Endodermal cell (in vitro differentiated cells): ENCODE measurements at places on chromosomes 3 and 15. TPM values are rescaled to one million over a fixed set of nuclear protein-coding genes. Genes with fewer than 3 reads are reported as not detected.

DNA sequence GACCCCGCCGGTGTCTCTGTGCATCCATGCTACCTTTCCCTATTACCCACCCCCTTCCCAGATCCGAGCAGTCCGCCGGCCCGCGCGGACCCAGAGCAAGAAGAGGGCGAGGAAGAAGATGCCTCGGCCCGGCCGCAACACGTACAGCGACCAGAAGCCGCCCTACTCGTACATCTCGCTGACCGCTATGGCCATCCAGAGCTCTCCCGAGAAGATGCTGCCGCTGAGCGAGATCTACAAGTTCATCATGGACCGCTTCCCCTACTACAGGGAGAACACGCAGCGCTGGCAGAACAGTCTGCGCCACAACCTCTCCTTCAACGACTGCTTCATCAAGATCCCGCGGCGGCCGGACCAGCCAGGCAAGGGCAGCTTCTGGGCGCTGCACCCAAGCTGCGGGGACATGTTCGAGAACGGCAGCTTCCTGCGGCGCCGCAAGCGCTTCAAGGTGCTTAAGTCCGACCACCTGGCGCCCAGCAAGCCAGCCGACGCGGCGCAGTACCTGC is 788 bp downstream of the FOXB1 start:
- H3K4me1 ChIP-seq = peaks cover 16% of the 10 kb centered on the region
- H3K4me3 ChIP-seq = peak overlapping the region; percentile 80
- no peaks in the 10 kb centered on the region for H3K36me3 ChIP-seq
- H3K27me3 ChIP-seq = peaks cover 100% of the 10 kb centered on the region
- H3K27ac ChIP-seq = no peak overlapping the region
- peak; percentile 86 for DNase-seq

DNA sequence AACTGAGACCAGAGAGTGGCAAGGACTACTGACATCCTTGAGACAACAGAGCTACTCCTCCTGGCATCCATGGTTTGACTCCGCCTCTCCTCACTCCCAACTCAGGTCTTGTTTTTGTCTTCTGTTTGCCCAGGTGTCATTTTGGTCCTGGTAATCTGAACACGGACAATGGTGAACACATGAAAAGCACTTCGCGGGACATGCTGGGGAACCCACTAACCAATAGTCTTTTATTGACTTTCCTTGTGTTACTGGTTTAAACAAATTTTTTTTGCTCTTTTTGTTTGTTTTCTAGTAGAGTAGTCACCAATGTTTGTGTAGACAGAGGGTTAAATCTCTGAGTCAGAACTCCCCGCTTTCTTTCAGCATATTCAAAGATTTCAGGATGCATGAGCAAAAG is 38.4 kb downstream of the LARP6 start:
- H3K4me1 ChIP-seq = peaks cover 3% of the 10 kb centered on the region
- DNase-seq = no peak
- no peak overlapping the region for H3K27ac ChIP-seq
- peak overlapping the region; percentile 43 for H3K4me3 ChIP-seq
- H3K36me3 ChIP-seq = no peaks in the 10 kb centered on the region
- H3K27me3 ChIP-seq = no peaks in the 10 kb centered on the region

DNA sequence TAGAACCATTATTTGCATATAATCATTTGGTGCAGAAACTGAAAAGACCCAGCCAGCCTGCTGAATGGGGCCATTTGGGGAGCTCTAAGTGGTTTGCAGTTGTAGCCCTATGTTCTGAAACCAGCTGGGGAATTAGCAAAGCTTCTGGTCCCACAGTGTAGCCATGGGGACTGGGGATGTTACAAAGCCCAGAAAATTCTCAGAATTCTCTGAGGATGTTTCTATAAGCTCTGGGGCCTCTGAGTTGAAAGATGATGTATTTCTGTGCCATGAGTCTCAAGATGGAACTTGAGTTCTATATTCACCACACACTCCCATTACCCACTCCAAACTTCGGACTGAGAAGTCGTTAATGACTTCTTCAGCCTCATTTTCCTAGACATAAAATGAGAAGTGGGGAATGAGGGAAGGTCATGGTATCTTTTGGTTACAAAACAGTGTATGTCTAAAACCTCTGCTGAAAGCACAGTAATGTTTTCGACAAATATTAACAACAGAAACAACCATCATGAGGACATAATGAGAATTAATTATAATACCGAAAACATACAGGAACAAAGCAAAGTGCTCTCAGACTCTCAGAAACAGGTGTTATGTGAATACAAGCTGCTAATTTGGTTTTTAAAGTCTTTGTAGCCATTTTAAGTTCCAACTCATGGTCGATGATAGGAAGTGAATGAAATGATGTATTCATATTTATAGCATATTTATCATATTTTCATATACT is 89.4 kb downstream of the RFTN1 start:
- no peaks in the 10 kb centered on the region for H3K27me3 ChIP-seq
- no peak overlapping the region for H3K27ac ChIP-seq
- no peak for DNase-seq
- H3K4me1 ChIP-seq = no peaks in the 10 kb centered on the region
- no peaks in the 10 kb centered on the region for H3K36me3 ChIP-seq
- H3K4me3 ChIP-seq = no peak overlapping the region

GRCh38 chr3:137765310-137766033 is 1.4 kb downstream of the SOX14 start:
- H3K4me1 ChIP-seq = peaks cover 24% of the 10 kb centered on the region
- DNase-seq = peak; percentile 69
- no peak overlapping the region for H3K27ac ChIP-seq
- peaks cover 100% of the 10 kb centered on the region for H3K27me3 ChIP-seq

- H3K4me3 ChIP-seq = no peak overlapping the region
- H3K27me3 ChIP-seq = no peaks in the 10 kb centered on the region
- H3K4me1 ChIP-seq = no peaks in the 10 kb centered on the region
- H3K27ac ChIP-seq = no peak overlapping the region
These were observed 24.4 kb downstream of the ADCY5 start for GRCh38 chr3:123424321-123424998.

DNA sequence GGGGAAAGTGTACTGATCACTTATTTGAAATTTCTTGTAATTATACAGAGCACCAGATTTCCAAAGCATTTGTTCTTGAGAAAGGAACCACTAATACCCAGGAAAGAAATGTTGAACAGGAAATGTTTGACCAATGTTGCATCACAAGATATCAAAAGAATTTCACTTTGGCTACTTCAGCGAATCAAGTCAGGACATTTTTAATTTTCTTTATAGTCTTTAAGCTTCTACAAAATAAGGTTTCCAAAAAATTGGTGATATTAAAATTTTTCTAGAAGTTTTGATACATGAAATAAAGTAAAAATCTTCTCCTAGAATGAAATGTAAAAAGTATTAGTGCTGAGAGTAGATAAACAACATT is 421.9 kb downstream of the MECOM start:
- no peaks in the 10 kb centered on the region for H3K27me3 ChIP-seq
- no peaks in the 10 kb centered on the region for H3K36me3 ChIP-seq
- H3K27ac ChIP-seq = no peak overlapping the region
- H3K4me1 ChIP-seq = peaks cover 15% of the 10 kb centered on the region

GRCh38 chr15:81301815-81302399 is 22.0 kb downstream of the STARD5 start:
- DNase-seq = no peak
- H3K27me3 ChIP-seq = no peaks in the 10 kb centered on the region
- H3K36me3 ChIP-seq = no peaks in the 10 kb centered on the region
- H3K4me3 ChIP-seq = no peak overlapping the region

DNA sequence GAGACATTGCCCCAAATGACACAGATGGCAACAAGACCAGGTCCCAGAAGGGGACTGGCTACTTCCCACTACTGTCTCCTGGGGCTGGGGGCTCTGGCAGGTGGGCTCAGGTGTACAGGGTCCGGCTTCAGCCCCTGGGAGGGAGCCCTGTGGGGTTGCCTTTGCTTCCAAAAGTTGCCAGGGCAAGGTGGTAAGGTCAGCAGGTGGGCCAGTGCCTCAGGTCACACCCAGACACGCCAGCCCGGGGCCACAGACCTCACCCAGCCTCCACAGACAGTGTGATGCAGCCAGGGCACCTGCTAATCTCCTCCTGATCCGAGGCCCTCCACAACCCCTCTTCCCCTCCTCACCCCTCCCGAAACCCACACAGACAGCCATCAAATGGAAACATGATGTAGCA is 7.5 kb downstream of the OXTR start:
- no peaks in the 10 kb centered on the region for H3K4me1 ChIP-seq
- H3K27ac ChIP-seq = no peak overlapping the region
- H3K4me3 ChIP-seq = no peak overlapping the region
- peak; percentile 37 for DNase-seq
- H3K36me3 ChIP-seq = no peaks in the 10 kb centered on the region

- peaks cover 24% of the 10 kb centered on the region for H3K4me1 ChIP-seq
- no peaks in the 10 kb centered on the region for H3K27me3 ChIP-seq
- no peaks in the 10 kb centered on the region for H3K36me3 ChIP-seq
- H3K27ac ChIP-seq = no peak overlapping the region
These were observed 189.7 kb downstream of the OPA1 start for GRCh38 chr3:193782747-193783146.

DNA sequence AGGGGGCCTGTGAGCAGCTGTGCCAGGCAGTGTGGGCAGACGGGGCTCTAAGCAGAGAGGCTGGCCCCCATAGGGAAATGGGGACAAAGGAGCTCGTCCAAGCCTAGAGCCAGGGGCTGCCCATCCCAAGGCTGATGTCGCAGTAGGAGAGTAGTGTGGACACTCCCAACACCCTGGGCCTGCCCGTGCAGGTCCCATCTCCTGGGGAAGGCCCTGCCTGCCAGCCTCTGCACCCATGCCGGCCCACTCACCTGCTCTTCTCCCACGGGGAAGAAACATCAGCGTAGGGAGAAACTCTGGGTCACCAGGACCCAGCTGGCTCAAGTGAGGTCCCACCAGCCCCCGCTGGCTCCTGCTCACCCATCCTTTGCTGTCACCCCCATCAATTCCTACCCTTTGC is 10.7 kb upstream of the DUSP7 start:
- no peaks in the 10 kb centered on the region for H3K4me1 ChIP-seq
- no peak overlapping the region for H3K4me3 ChIP-seq
- no peak for DNase-seq
- no peak overlapping the region for H3K27ac ChIP-seq
- no peaks in the 10 kb centered on the region for H3K36me3 ChIP-seq

- no peaks in the 10 kb centered on the region for H3K36me3 ChIP-seq
- H3K27me3 ChIP-seq = no peaks in the 10 kb centered on the region
- peak; percentile 89 for DNase-seq
- H3K27ac ChIP-seq = no peak overlapping the region
These were observed 45.9 kb upstream of the TMEM115 start for GRCh38 chr3:50405249-50405648.

- peaks cover 9% of the 10 kb centered on the region for H3K4me1 ChIP-seq
- H3K36me3 ChIP-seq = peaks cover 9% of the 10 kb centered on the region
- no peak overlapping the region for H3K27ac ChIP-seq
- no peak overlapping the region for H3K4me3 ChIP-seq
These were observed 27.8 kb downstream of the SHQ1 start for GRCh38 chr3:72820415-72820814.

GRCh38 chr3:11392014-11392859 is 120.0 kb downstream of the ATG7 start:
- H3K27me3 ChIP-seq = no peaks in the 10 kb centered on the region
- H3K27ac ChIP-seq = no peak overlapping the region
- H3K36me3 ChIP-seq = no peaks in the 10 kb centered on the region

DNA sequence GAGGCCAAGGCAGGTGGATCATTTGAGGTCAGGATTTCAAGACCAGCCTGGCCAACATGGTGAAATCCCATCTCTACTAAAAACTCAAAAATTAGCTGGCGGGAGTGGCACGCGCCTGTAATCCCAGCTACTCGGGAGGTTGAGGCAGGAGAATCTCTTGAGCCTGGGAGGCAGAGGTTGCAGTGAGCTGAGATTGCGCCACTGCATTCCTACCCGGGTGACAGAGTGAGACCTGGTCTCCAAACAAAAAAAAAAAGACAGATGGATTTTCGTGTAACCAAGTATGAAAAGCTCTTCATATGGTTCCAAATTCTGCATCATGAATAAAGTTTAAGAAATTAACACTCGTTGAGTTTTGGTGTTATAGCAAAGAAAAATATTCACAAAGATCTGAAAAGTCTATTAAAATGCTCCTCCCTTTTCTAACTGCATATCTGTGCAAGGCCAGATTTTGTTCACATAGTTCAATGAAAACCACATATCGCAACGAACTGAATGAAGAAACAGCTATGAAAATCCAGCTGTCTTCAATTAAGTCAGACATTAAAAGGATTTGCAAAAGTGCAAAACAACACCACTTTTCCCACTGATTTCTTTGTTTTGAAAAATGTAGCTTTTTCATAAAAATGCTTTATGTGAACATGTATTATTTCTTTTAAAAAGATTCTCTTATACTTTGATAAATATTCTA is 23.8 kb upstream of the FBLN2 start:
- no peaks in the 10 kb centered on the region for H3K27me3 ChIP-seq
- no peak overlapping the region for H3K27ac ChIP-seq
- no peak overlapping the region for H3K4me3 ChIP-seq

GRCh38 chr3:94098452-94098851 is 35.6 kb downstream of the NSUN3 start:
- H3K4me1 ChIP-seq = no peaks in the 10 kb centered on the region
- no peak for DNase-seq
- no peak overlapping the region for H3K27ac ChIP-seq
- no peaks in the 10 kb centered on the region for H3K27me3 ChIP-seq
- no peak overlapping the region for H3K4me3 ChIP-seq

DNA sequence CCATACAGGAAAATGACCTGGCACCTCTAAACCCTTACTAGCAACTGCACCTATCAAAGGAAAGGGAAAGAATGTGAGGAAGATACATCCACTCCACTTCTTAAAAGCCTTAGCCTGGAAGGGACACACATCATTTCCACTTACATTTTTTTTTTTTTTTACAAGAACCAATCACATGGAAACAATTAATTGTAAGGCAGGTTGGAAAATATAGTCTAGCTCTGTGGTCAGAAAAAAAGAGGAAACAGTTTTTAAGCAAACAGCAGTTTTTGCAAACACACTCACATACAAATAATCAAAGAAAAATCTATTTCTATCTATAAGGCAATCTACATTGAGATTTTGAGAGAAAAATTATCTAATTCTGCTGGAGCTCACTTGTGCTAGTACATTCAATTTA is 98.9 kb upstream of the SPRED1 start:
- no peaks in the 10 kb centered on the region for H3K27me3 ChIP-seq
- no peaks in the 10 kb centered on the region for H3K4me1 ChIP-seq
- no peak for DNase-seq
- no peaks in the 10 kb centered on the region for H3K36me3 ChIP-seq
- H3K4me3 ChIP-seq = no peak overlapping the region

GRCh38 chr3:140863580-140864009 is 78.0 kb upstream of the SLC25A36 start:
- no peak overlapping the region for H3K27ac ChIP-seq
- DNase-seq = peak; percentile 84
- no peak overlapping the region for H3K4me3 ChIP-seq
- H3K4me1 ChIP-seq = peaks cover 3% of the 10 kb centered on the region

DNA sequence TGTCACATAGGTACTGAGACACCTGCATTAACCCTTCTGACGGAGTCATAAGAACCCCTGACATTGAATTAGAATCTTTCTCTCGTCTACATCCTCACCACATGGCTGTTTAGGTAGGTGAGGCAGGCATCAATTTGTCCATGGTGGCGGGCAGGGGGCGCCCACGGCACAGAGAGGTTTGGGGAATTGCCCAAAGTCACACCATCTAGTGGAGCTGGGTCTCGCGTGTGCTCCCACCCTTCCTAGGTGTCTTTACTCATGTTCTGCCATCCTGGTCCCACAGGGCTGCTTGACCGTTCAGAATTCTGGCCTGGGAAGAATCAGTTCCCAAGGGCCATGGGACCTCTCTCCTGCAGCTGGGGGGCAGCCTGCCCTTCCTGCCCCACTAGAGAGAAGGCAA is 14.7 kb upstream of the DLL4 start:
- no peaks in the 10 kb centered on the region for H3K36me3 ChIP-seq
- peak; percentile 76 for DNase-seq
- H3K4me3 ChIP-seq = no peak overlapping the region

The ACTC1 gene
- total RNA-seq = 58.2 to 77.6 TPM (median 60.7 TPM) in 3 replicates

The UBE3A gene
- 86.8 to 101 TPM (median 99.9 TPM) in 3 replicates for total RNA-seq

The COL8A1 gene
- 3.3 and 3.9 TPM in 2 replicates for total RNA-seq

The FAM3D gene
- not detected in 2 replicates for total RNA-seq

The GOLGA8K gene
- 0.91 to 1.5 TPM (median 1.3 TPM) in 3 replicates for total RNA-seq

The ALDH1L1 gene
- total RNA-seq = 0.93 and 1.0 TPM in 2 replicates

The CLN6 gene
- total RNA-seq = 59.6 and 59.8 TPM in 2 replicates

The PRSS50 gene
- total RNA-seq = 0.63 and 1.2 TPM in 2 replicates
